Purkinje cell (primary cell): ENCODE measurements at places on chromosomes 7 and 10. TPM values are rescaled to one million over a fixed set of nuclear protein-coding genes. Genes with fewer than 3 reads are reported as not detected.

The ADIRF gene
- 3.3 and 4.2 TPM in 2 replicates for polyA plus RNA-seq

The ARHGAP22 gene
- polyA plus RNA-seq = 2.6 and 4.8 TPM in 2 replicates

The EPHA1 gene
- polyA plus RNA-seq = not detected in 2 replicates

The SPDYE2B gene
- polyA plus RNA-seq = 0.35 TPM in 1 of 2 replicates, not detected in the other

The ODAD2 gene
- polyA plus RNA-seq = 3.0 TPM in 1 of 2 replicates, not detected in the other
